ENCODE measurements at places on chromosomes 1 and 21. TPM values are rescaled to one million over a fixed set of nuclear protein-coding genes. Genes with fewer than 3 reads are reported as not detected.
A peak's percentile ranks its signal among the peaks of the same experiment; 100 is the strongest.

DNA sequence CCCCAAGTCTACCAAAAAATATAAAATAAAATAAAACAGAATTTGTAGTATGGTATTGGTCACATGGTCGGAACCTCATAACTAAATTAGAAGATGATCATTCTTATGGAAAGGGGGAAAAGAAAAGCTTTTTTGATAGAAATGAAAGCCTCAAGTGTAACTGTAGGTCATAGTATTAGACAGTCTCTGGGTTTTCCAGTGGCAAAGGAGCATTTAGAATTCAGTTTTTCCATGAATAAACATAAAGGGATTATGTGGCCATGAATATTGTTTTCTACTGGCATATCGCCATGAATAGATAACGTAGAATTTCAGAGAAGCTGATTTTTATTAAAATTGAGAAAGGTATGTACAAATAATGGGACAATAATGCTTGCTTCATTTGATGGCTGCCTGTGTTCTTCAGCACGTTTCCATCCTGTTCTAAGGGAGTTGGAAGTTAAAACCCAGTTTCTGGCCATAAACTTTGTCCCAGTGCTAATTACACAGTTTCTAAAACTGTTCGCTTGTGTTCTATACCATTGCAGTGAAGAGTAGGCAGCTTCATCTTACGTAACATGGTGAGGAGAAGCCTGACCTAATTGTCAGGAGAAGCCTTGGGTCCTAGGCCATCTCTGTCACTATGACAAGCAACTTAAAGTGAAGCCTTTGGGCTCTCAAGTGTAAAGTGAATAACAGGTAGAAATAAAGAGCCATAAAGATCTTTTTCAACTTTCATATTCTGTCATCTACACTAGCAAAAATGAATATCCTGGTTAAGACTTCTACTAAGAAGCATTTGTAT, 70.5 kb upstream of the PGD start:
- no peak for DNase-seq
- H3K4me1 ChIP-seq = no peaks in the 10 kb centered on the region
- H3K36me3 ChIP-seq = peaks cover 6% of the 10 kb centered on the region
- no peak overlapping the region for H3K4me3 ChIP-seq

DNA sequence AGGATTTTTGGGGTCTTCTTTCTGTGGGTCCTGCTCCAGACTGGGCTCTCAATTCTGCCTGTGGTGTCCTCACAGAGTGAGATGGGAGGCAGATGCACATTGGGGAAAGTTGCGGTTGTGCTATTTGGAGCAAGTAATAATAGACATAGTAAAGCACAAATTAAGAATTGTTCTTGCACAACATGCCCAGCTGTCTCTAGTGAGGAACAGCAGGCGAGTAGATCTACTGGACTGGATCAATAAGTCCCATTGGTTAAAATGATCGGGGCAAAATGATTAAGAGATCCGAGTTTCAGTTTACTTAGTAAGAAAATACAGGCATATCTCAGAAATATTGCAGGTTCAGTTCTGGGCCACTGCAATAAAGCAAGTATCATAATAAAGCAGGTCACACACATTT, 448.3 kb upstream of the PROX1 start:
- H3K4me1 ChIP-seq = no peaks in the 10 kb centered on the region
- H3K27ac ChIP-seq = no peak overlapping the region
- no peaks in the 10 kb centered on the region for H3K27me3 ChIP-seq
- no peak overlapping the region for H3K4me3 ChIP-seq
- no peaks in the 10 kb centered on the region for H3K36me3 ChIP-seq

DNA sequence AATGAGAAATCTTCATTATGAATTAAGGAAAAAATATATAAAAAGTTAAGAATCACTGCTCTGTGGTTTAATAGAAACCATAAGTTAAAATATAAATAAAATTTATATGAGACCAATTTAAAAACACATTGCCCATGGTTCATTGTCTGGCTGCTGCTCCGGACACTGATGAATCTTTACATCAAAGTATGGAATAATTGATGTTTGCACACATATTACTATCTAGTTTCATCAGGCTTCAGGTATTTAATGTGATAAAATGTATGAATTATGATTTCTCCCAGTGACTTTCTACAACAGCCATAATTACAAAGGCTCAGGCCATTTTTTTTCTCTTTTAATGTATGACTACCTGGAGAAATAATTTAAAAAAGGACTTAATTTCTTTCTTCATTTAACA, 599.1 kb upstream of the PRMT6 start:
- H3K4me3 ChIP-seq = no peak overlapping the region
- H3K4me1 ChIP-seq = no peaks in the 10 kb centered on the region
- no peaks in the 10 kb centered on the region for H3K36me3 ChIP-seq
- H3K27me3 ChIP-seq = no peaks in the 10 kb centered on the region
- no peak for DNase-seq

- H3K27me3 ChIP-seq = no peaks in the 10 kb centered on the region
- H3K4me1 ChIP-seq = no peaks in the 10 kb centered on the region
- DNase-seq = no peak
Measured at GRCh38 chr1:62849031-62849430, 65.1 kb downstream of the ATG4C start.

DNA sequence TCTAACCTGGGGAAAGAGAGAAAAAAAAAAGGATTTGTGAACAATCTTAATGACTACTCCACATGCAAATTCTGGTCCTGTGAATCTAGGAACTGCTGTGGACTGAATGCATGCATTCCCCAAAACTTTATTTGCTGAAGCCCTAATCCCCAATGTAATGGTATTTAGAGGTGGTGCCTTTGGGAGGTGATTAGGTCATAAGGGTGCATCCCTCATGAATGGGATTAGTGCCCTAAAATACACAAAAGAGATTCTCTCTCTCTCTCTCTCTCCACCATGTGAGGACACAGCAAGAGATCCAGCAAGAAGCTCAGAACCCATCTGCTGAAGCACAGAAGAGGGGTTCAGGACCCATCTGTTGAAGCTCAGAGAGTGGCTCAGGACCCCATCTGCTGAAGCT, 26.2 kb upstream of the KIRREL1 start:
- no peaks in the 10 kb centered on the region for H3K36me3 ChIP-seq
- peaks cover 10% of the 10 kb centered on the region for H3K4me1 ChIP-seq
- no peak overlapping the region for H3K27ac ChIP-seq
- H3K4me3 ChIP-seq = no peak overlapping the region
- no peak for DNase-seq
- no peaks in the 10 kb centered on the region for H3K27me3 ChIP-seq

GRCh38 chr1:226558036-226558650, 9.6 kb downstream of the STUM start:
- no peak for DNase-seq
- H3K4me1 ChIP-seq = no peaks in the 10 kb centered on the region
- H3K27me3 ChIP-seq = no peaks in the 10 kb centered on the region
- no peaks in the 10 kb centered on the region for H3K36me3 ChIP-seq
- no peak overlapping the region for H3K27ac ChIP-seq

DNA sequence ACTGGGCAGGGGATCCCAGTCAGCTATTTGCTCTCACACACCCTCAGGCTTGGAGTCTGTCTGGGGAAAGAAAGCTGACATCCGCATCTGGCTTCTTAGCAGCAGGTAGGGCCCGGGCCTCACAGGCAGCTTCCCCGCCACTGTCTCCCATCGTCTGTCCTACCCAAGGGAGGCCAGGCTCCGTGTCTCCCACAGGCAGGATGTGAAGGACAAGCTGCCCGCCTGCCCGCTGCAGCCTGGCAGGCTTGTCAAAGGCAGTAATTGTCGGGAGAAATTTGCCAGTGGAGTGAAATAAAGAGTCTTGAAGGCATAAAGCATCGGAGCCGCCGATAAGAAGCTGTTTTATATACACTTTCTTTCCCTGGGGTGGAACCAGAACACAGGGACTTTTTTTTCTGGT, 44.0 kb upstream of the DISP3 start:
- H3K36me3 ChIP-seq = no peaks in the 10 kb centered on the region
- no peak overlapping the region for H3K4me3 ChIP-seq
- H3K4me1 ChIP-seq = no peaks in the 10 kb centered on the region
- H3K27me3 ChIP-seq = no peaks in the 10 kb centered on the region
- no peak overlapping the region for H3K27ac ChIP-seq
- DNase-seq = no peak

- H3K36me3 ChIP-seq = no peaks in the 10 kb centered on the region
- H3K4me1 ChIP-seq = no peaks in the 10 kb centered on the region
- no peak for DNase-seq
- H3K27ac ChIP-seq = no peak overlapping the region
Measured at GRCh38 chr1:64320470-64320869, 117.0 kb downstream of the UBE2U start.

GRCh38 chr1:230661976-230662375, 19.7 kb downstream of the COG2 start:
- no peak overlapping the region for H3K4me3 ChIP-seq
- H3K4me1 ChIP-seq = no peaks in the 10 kb centered on the region
- peaks cover 77% of the 10 kb centered on the region for H3K36me3 ChIP-seq
- H3K27me3 ChIP-seq = no peaks in the 10 kb centered on the region

- peaks cover 68% of the 10 kb centered on the region for H3K4me1 ChIP-seq
- peak; percentile 49 for DNase-seq
- H3K27ac ChIP-seq = peak overlapping the region; percentile 55
- H3K27me3 ChIP-seq = no peaks in the 10 kb centered on the region
Measured at GRCh38 chr1:234528074-234528865, 49.3 kb upstream of the TARBP1 start.

- H3K4me1 ChIP-seq = peaks cover 7% of the 10 kb centered on the region
- H3K27me3 ChIP-seq = no peaks in the 10 kb centered on the region
- H3K36me3 ChIP-seq = no peaks in the 10 kb centered on the region
- H3K27ac ChIP-seq = no peak overlapping the region
- peak overlapping the region; percentile 13 for H3K4me3 ChIP-seq
Measured at GRCh38 chr1:6127587-6128163, 52.4 kb downstream of the CHD5 start.

- no peak overlapping the region for H3K27ac ChIP-seq
- no peak overlapping the region for H3K4me3 ChIP-seq
- no peaks in the 10 kb centered on the region for H3K36me3 ChIP-seq
- H3K27me3 ChIP-seq = no peaks in the 10 kb centered on the region
Measured at GRCh38 chr1:200710166-200710565, 28.5 kb upstream of the CAMSAP2 start.

GRCh38 chr1:222441066-222441465, 106.8 kb downstream of the HHIPL2 start:
- DNase-seq = no peak
- H3K36me3 ChIP-seq = no peaks in the 10 kb centered on the region
- H3K27me3 ChIP-seq = no peaks in the 10 kb centered on the region
- no peak overlapping the region for H3K27ac ChIP-seq

DNA sequence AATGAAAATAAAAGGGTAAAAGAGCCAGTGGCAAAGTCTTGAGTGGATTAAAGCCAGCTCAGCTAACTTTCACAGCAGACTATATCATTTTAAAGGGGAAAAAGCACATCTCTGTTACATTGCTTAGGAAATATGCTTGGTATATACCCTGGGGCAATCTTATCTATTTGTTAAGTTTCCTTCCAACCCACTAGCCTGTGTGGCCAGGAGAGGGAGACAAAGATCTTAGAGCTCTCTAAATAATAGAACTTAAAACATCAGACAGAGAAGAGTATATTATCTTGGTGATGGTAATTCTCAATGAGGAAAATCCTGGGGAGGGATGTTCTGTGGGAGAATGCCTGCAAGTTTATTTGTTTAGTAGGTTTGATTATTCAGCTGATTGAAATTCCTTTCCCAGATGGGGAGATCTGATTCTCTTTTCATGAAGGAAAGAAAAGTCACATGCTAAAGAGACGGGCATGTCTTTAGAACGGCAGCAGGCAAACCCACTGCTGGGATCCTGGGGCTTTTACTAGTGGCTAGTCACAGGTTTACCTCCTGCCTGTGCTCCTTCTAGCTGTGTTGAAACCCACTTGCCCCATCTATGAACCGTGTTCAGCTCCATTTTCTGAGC, 3.6 kb downstream of the KCNE2 start:
- H3K4me3 ChIP-seq = no peak overlapping the region
- no peaks in the 10 kb centered on the region for H3K27me3 ChIP-seq
- no peaks in the 10 kb centered on the region for H3K36me3 ChIP-seq
- no peak overlapping the region for H3K27ac ChIP-seq
- no peaks in the 10 kb centered on the region for H3K4me1 ChIP-seq
- DNase-seq = no peak

DNA sequence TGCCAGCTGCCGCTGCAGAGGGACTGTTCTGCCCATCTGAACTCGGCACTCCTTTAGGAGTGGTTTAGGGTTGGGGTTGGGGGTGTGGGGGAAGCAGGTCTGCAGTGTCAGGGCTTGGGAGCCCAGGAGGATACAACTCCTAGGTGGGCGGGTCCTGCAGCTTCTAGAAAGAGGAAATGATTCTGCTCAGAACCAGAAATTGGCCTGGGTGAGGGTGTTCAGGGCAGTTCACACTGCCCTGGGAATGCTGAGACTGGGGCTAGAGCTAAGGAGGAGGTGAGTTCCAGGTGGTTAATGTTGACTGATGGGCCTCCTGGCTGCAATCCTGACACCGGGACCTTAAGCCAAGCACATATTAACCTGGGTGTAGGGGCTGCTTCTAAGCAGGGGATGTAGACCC, 4.8 kb upstream of the SLC26A9 start:
- H3K4me1 ChIP-seq = peaks cover 23% of the 10 kb centered on the region
- no peak overlapping the region for H3K4me3 ChIP-seq
- H3K36me3 ChIP-seq = no peaks in the 10 kb centered on the region
- no peaks in the 10 kb centered on the region for H3K27me3 ChIP-seq
- no peak overlapping the region for H3K27ac ChIP-seq

DNA sequence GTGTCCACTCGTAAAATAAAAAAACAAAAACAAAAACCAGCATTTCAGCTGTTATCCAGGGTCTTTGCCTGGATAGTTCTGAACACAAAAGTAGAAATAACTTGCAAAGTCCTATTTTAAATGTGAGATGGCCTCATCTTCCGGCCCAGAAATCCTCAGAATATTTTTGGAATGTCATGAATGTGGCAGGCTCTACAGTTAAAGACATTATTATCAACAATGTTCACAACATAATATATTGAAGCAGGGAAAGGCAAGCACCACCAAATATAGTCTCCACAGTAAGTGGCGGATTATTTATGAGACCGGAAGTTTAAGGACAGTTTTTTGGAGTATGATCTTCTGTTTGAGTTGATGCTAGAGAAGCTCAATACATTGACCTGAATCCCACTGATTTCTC, 1.2 kb upstream of the C1orf198 start:
- DNase-seq = no peak
- H3K27ac ChIP-seq = peak overlapping the region; percentile 95
- no peaks in the 10 kb centered on the region for H3K27me3 ChIP-seq
- no peaks in the 10 kb centered on the region for H3K36me3 ChIP-seq

GRCh38 chr21:42768324-42769121, 110.8 kb downstream of the WDR4 start:
- no peaks in the 10 kb centered on the region for H3K4me1 ChIP-seq
- no peak for DNase-seq
- no peaks in the 10 kb centered on the region for H3K27me3 ChIP-seq
- no peak overlapping the region for H3K4me3 ChIP-seq

Gene CROCC
- total RNA-seq = 11.0 TPM

Gene OR2M3
- not detected for total RNA-seq

Gene BMP8B
- 0.19 TPM for total RNA-seq

Gene KPRP
- total RNA-seq = not detected

Gene CD52
- total RNA-seq = 5.5 TPM

Gene SEMA4A
- total RNA-seq = 0.60 TPM

Gene SPATA21
- not detected for total RNA-seq

Gene RNU1-3
- total RNA-seq = 3,776 TPM

Gene ZYG11B
- 45.8 TPM for total RNA-seq

Data from heart left ventricle (tissue), 16 donors.